ENCODE measurements at places on chromosomes 5 and 9.

- no peak for DNase-seq
These were observed 1.6 kb downstream of the STKLD1 start for GRCh38 chr9:133377721-133378216.

GRCh38 chr5:14414007-14414406 is 167.6 kb upstream of the OTULINL start:
- DNase-seq = no peak

GRCh38 chr5:128553747-128554146 is 15.7 kb upstream of the FBN2 start:
- no peak for DNase-seq

DNA sequence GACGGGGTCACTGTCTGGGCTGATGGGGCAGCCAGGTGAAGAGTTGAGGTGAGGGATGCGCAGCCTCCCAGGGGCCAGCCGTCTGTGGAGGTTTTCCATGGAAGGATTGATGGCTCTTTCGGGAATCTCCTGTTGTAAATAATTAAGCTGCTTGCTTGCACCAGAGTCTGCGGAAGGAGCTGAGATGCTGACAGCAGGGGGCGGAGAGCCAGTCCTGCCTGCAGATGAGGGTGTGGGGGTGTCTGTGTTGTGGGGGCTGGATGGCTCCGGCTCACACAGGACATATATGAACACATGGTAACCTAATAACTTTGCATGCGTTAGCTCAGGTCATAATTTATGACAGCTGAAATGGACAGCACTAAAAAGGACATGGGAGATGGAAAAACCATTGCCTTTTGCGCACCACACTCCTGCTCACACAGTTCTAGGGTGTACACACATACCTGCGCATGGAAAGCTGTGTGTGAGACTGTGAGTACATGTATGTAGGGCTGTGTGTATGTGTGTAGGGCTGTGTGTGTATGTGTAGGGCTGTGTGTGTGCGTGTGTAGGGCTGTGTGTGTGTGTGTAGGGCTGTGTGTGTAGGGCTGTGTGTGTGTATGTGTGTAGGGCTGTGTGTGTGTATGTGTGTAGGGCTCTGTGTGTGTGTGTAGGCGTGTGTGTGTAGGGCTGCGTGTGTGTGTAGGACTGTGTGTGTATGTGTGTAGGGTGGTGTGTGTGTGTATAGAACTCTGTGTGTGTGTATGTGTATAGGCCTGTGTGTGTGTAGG is 36.8 kb upstream of the SEMA4D start:
- DNase-seq = no peak

DNA sequence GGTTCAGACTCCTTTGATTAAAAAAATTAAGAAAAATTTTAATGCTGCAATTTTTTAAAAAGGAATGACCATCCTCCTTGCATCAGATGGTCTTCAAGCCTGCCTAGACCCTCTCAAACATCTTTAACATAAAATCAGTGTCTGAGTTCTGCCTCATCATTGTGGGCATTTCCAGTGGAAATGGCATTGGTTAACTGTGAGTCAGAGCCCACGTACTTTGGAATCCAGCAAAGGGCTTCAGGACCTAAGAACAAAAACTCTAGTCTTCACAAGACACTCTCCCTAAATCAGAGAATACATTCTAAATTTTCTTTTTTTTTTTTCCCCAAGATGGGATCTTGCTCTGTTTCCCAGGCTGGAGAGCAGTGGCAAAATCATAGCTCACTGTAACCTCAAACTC is 9.4 kb upstream of the C5orf15 start:
- no peak for DNase-seq

DNA sequence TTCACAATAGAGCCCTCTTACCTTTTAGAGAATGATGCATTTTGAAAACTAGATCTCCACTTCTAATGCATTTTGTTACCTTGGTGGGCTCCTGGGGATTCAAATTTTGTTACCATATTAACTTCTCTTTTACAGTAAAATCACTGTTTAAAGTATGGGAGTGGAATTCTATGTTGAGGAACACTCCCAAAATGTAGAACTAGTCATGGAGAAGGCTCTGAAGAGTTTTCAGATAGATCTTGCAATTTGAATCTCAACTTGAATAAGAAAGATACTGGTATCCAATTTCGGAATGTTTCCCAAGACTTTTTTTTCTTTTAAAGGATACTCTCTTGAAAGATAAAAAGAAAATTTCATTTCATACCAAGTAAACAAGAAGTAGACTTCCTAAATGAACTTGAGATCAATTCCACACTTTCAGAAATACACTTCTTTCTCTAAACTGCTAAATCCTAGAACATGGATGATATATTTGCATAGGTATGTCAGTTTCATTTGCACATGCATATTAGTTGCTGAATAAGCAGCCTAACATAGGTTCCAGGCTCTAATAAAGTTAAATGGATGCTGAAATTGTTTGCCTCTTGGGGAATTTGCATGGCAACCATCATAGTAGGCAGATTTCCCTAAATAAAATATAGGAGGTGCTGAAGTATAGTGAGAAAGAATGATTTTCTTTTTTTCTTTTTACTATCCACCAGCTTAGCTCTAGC is 205.4 kb downstream of the ADAMTS6 start:
- no peak for DNase-seq

DNA sequence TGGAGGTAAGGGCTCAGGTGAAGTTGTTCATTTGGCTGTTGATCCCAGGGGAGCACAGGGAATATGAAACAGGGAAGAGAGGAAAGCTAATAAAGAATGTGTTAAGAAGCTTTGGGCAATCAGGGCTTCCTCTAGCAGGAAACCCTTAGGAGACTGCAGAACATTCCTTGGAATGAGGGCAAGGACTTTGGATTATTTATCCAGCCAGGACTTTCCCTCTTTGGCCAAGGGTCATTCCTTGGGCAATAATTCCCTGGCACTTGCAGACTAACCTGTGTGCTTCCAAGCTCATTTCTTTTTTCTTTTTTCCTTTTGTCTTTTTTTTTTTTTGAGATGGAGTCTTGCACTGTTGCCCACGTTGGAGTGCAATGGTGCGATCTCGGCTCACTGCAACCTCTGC is 209.2 kb upstream of the MAP3K1 start:
- no peak for DNase-seq

- DNase-seq = no peak
These were observed 169.2 kb downstream of the AOPEP start for GRCh38 chr9:94895668-94896067.

GRCh38 chr5:149456597-149457392 is 77.7 kb upstream of the IL17B start:
- no peak for DNase-seq
